LHCN-M2 (cell line): ENCODE measurements at places on chromosomes 13 and 19.

- no peak for DNase-seq
Observed at GRCh38 chr13:99393791-99394735, 86.9 kb upstream of the GPR183 start.

GRCh38 chr19:12842511-12842910 is 4.2 kb downstream of the MAST1 start:
- DNase-seq: no peak

GRCh38 chr13:27854606-27855005 is 62.3 kb downstream of the GSX1 start:
- no peak for DNase-seq

DNA sequence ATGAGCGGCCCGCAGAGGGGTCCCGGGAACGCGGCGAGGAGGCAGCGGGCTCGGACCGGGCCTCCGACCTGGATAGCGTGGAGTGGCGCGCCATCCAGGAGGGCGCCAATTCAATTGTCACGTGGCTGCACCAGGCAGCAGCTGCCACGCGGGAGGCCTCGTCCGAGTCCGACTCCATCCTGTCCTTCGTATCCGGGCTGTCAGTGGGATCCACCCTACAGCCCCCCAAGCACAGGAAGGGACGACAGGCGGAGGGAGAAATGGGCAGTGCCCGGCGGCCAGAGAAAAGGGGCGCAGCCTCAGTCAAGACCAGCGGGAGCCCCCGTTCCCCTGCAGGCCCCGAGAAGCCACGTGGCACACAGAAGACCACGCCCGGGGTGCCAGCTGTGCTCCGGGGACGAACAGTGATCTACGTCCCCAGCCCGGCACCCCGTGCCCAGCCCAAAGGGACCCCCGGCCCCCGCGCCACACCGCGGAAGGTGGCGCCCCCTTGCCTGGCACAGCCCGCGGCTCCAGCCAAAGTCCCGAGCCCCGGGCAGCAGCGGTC is 10.7 kb downstream of the C19orf25 start:
- DNase-seq: no peak

GRCh38 chr19:39106194-39106593 is 19.4 kb upstream of the PAK4 start:
- DNase-seq: no peak

DNA sequence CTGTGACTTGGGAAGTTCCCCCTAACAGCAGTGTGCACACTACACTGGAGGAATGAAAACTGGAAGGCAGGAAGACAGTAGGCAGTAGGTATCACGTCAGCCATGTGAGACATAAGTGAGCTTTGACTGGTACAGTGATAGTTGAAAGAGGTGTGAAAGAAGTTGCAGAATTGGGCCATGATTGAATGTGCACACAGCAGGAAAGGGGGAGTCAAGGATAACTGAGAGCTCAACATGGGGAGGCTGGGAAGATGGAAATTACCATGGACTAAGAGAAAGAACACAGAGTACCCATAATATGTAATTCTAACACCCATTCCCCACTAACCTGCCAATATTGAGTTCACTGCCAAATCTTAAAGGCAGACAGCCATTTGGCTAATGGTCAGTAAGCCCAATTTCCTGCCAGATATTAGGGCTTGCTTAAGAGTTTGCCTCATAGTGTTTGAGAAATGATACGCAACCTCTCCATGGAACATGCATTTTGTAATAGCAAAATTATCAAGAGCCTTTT is 321.7 kb downstream of the DCT start:
- DNase-seq: no peak

DNA sequence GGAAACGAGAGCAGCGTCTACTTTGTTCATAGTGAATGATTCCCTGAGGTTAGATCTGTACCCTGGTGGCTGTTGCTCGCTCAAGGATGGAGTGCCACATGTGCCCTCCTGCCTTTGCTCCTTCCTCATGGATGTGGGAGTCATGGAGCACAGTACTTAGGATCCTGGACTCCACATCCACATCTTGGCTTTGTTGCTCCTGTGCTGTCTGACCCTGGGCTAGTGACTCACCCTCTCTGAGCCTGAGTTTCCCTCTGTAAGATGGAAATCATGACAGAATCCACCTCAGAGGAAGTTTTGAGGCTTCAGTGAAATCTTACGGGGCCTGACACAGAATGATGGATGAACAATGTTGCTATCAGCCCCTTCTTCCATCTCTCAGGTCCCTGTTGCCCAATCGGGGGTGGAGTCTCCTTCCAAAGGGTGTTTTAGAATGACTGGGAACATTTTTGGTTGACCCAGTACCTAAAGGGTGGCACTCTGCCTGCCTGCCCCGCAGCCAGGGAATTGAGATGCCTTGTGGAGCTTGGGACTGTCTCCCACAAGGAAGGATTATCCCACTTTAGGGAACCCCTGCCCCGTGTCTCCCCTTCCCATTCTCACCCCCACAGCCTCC is 9.8 kb upstream of the TIMM50 start:
- DNase-seq: no peak

DNA sequence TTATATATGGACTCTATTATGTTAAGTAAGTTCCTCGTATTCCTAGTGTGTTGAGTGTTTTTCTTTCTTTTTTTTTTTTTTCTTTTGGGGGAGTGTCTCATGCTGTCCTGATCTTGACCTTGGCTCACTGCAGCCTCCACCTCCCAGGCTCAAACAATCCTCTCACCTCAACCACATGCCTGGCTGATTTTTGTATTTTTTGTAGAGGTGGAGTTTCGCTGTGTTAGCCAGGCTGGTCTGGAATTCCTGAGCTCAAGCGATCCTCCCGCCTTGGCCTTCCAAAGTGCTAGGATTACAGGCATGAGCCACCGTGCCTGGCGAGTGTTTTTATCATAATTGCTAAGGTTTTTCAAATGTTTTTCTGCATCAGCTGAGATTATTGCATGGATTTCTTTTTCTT is 10.7 kb upstream of the ZNF480 start:
- no peak for DNase-seq

DNA sequence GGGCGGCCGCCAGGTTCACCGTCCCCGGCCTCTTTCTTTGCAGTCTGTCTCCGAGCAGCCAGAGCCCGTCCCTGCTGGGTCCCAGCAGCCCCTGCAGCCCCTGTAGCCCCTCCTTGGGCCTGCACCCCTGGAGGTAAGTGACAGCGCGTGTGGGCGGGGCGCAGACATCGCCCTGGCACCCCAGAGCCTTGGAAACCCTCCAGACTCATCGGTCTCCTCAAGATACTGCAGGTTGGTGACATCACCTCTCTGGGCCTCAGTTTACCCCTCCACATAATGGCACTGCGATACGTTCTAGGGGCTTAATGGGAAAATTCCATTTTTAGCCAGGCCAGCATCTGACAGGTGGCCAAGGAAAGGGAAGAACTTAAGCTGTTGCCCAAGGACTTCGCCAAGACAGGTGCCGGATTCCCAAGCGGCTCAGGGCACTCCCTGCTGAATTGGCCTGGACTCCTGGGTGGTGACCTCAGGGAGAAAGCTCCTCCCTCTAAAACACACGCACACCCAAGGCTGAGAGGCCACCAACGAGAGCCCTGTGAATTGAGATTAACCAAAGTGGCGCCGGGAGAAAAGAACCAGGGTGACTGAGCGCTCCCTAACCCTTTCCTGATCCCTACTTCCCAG is 13.1 kb downstream of the MAST3 start:
- no peak for DNase-seq

GRCh38 chr13:23570099-23570920 is at the start of gene TNFRSF19:
Gene TNFRSF19, plus strand, starts transcription at chr13:23570412. Its CDS starts 19,772 bp downstream, at chr13:23590184.
- peak; percentile 71 for DNase-seq

GRCh38 chr19:44939668-44940067 is 2.4 kb upstream of the APOC4 start:
- DNase-seq: no peak

- no peak for DNase-seq
Observed at GRCh38 chr13:86881390-86881789, 789.8 kb upstream of the SLITRK5 start.

DNA sequence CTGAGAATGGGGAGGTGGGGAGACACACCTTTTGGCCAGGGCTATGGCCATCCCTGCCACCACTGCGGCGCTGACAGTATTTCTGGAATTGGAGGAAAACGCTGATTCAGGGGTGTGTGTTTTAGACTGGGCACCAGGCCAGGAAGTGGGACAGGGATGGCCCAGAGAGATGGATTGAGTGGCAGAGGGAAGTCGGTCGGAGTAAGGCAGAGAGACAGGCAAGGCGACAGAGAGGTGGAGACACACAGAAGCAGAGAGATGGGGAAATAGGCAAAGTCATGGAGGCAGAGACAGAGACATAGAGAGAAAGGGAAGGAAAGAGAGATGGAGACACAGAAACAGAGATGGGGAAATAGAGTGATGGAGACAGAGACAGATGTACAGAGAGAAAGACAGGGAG is 4.1 kb upstream of the C19orf81 start:
- DNase-seq: no peak

- no peak for DNase-seq
Observed at GRCh38 chr13:100506600-100507422, 81.8 kb downstream of the GGACT start.

- peak; percentile 43 for DNase-seq
Observed at GRCh38 chr19:1489463-1490310, 463 bp downstream of the PCSK4 start.

DNA sequence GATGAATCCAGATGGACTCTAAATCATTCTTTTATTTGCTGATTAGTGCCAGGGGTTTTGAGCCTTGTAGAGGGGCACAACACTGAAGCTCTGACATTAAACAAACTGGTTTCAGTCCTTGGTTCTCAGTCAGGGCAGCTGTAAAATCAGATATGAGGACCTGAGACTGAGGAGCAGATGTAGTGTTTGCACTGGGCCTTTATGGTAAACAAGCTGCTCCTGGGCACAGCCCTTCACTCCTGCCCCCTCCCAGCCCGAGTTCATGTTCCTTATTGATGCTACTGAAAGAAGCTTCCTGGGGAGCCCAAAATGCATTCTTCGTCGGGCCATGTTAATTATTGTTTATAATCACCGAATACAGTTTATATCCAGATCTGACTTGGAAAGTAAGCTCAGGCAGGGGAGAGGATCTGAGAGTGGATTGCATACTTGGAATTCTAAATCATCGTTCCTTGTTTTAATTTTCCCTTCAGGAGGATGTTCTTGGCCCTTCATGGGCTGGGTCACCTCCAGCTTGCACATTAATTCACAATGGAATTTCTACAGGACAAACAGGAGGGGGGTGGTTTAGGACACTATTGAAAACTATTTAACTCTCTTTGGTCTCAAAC is 213.5 kb downstream of the FGF9 start:
- no peak for DNase-seq

DNA sequence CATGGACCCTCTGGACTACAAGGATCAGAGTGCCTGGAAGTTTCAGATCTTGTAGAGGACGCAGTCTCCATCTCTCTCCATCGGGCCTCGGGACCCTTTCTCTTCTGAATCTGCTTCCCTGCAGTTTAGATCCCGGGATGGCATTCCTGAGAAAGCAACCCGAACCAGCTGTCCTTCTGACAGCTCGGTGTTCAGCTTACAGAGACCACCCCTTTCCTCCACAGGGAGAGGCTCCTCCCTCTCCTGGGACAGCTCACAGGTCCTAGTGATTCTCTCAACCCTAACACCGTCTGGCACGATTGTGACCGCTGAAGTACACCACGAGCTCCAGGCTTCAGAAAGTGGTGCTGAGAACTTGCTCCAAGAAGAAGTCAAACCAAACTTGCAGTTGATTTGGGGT is 18.2 kb downstream of the CRX start:
- no peak for DNase-seq

DNA sequence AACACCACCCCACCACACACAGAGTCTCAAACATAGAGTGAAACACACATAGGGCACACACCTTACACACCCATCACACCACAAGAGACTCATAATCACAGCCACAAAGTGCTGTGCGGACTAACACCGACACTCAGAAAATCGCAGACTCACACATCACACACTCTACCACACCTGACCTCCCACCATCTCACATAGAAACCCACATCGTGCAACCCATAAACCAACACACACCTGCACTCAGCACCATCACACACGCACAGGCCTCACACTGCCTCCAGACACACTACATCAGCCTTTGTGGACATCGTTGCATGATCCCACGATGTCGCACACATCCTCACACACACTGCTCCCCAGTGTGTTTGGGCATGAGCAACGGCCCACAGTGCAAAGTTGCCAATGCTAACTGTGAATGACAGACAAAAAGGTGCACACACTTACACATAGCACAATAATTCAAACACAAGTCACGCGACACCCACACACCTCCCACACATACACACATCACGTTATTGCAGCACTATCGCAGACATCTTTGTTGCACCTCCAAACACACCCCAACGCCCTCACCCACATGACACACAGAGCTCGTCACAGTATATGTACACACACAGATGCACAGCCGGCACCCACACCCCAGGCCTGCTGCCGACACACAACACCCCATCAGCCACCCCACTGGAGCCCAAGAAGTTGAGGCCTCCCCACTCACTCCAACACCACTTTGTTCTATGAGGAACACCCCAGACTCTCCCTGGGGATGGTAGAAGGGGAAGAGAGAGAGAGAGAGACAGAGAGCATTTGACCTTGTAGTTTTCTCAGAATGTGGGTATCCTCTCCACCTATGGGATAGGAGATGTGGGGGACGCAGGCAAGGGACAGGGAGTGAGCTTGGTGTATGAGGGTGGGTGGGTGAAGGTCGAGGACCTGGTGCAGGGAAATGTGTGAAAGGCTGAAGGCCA is 1.2 kb upstream of the ATP1A3 start:
- no peak for DNase-seq

- DNase-seq: no peak
Observed at GRCh38 chr13:35485424-35485823, 8.9 kb upstream of the MAB21L1 start.

DNA sequence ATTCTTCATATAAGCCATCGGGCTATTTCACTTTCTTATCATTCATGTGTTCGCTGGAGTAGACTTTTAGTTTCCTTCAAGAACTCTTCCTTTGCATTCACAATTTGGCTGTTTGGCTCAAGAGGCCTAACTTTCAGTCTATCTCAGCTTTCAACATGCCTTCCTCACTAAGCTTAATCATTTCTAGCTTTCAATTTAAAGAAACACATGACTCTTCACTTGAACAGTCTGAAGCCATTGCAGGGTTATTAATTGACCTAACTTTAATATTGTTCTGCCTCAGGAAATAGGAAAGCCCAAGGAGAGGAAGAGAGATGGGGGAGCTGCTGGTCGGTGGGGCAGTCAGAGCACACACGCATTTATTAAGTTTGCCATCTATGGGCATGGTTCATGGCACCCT is 158.1 kb downstream of the SUCLA2 start:
- DNase-seq: no peak

GRCh38 chr19:54207676-54207982 is 7.0 kb downstream of the RPS9 start:
- DNase-seq: no peak

- no peak for DNase-seq
Observed at GRCh38 chr19:45824041-45824471, 8.9 kb upstream of the RSPH6A start.

GRCh38 chr13:66567899-66568612 is 662.1 kb downstream of the PCDH9 start:
- no peak for DNase-seq

GRCh38 chr19:42229855-42230351 is 9.8 kb downstream of the ZNF526 start:
- DNase-seq: no peak

GRCh38 chr13:83183439-83184149 is 698.7 kb downstream of the SLITRK1 start:
- no peak for DNase-seq

GRCh38 chr13:83286737-83287136 is 595.5 kb downstream of the SLITRK1 start:
- peak; percentile 32 for DNase-seq

GRCh38 chr19:1830978-1831377 is 17.3 kb downstream of the REXO1 start:
- no peak for DNase-seq
